ENCODE measurements at places on chromosomes 1 and 21.

DNA sequence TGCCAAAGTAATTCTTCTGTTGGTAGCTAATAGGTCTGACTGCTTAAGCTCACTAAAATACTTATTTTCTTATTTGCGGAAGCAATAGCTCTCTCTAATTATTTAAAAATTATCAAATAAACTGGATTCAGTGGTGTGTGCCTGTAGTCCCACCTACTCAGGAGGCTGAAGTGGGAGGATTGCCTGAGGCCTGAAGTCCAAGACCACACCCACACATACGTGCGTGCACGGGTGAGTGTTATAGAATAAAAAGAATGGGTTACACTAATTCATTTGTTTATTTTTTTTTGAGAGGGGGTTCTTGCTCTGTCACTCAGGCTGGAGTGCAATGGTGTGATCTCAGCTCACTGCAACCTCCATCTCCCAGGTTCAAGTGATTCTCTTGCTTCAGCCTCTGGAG, 94.2 kb upstream of the HNRNPU start:
- no peak for DNase-seq

DNA sequence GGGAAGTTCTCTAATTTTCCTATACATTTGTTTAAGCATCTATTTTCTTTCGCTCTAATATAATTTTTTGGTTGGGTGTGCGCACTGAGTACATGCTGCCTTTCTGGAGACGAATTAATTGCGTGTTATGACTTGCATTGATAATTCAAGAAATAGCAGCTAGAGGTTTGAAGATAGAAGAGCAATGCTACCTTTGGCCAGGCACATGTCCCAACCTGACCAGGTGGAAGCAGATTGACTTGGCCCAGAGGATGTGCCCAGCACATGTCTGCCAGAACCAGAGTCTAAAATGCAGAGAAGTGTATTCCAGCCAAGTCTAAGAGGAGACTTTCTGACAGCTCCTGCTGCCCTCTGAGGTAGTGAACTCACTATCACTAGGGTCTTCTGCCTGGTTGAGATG, 114.3 kb downstream of the SLC35F3 start:
- no peak for DNase-seq

- DNase-seq: peak; percentile 10
Observed at GRCh38 chr1:193031431-193031830, 27.7 kb downstream of the UCHL5 start.

- no peak for DNase-seq
Observed at GRCh38 chr1:190179817-190180216, 297.8 kb downstream of the BRINP3 start.

- no peak for DNase-seq
Observed at GRCh38 chr1:166464333-166464732, 297.5 kb upstream of the FAM78B start.

DNA sequence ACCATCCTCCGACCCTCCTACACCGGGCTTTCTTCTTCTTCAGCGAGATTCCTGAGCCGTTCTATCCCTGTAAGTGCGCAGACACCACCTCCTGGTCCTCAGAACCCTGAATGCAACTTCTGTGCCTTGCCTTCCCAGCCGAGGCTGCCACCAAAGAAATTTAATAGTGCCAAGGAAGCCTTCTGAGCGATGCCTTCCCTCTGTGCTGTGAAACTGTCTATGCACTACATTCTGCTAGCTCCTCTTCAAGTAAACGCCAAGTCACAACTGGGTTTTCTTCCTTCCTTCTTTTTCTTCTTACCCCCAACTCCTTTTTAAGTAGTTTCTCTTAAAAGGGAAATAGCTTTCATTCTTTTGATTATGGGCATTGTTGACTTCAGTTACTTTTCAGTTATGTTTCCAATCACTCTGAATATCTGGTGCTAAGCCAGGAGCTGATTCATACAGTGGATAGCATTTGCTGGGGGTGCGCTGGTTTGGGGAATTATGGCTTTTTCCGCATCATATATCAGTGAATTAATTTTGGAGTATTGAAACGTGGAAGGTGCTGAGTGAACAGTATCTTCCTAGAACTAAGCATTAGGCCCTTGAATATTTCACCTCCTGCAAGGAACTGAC, 38.6 kb upstream of the GPR88 start:
- DNase-seq: no peak

- no peak for DNase-seq
Observed at GRCh38 chr1:157106813-157107189, 7.2 kb upstream of the ETV3L start.

DNA sequence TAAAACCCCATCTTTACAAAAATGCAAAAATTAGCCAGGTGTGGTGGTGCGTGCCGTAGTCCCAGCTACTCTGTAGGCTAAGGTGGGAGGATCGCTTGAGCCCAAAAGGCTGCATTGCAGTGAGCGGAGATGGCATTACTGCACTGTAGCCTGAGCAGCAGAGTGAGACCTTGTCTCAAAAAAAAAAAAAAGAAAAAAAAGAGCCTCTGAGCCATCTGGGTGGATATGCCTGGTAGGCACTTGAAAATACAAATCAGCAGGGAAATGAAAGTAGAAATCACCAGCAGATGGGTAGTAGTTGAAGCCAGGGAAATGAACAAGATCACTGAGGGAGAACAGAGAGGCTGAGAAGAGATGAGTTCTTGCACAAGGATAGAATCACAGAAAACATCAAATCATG, 131.0 kb upstream of the HMCN1 start:
- DNase-seq: no peak

GRCh38 chr1:178328728-178329127, 168.0 kb downstream of the CLEC20A start:
- DNase-seq: no peak

- DNase-seq: no peak
Observed at GRCh38 chr1:73910466-73910865, 287.5 kb downstream of the LRRIQ3 start.

DNA sequence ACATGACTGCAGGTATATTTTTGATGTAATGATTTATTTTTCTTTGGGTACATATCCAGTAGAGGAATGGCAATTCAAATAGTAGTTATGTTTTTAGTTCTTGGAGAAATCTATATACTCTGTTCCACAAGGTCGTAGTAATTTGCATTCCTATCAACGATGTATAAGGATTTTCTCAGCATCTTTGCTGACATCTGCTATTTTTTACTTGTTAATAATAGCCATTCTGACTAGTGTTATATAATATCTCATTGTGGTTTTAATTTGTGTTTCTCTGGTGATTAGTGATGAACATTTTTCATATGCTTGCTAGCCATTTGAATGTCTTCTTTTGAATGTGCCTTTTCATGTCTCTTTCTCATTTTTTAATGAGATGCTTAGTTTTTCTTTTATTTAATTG, 292.1 kb upstream of the RGS18 start:
- no peak for DNase-seq

Measured in activated CD4-positive, alpha-beta T cell treated with anti-CD3 and anti-CD28 coated beads, Interleukin-10, Interleukin-2, amounts not matched to agents 100 ng/mL and 50 ng/mL, durations not matched to agents 16 hours and 8 hours (primary cell).